Central memory CD4-positive, alpha-beta T cell (primary cell): ENCODE measurements at places on chromosomes 5 and 9.

DNA sequence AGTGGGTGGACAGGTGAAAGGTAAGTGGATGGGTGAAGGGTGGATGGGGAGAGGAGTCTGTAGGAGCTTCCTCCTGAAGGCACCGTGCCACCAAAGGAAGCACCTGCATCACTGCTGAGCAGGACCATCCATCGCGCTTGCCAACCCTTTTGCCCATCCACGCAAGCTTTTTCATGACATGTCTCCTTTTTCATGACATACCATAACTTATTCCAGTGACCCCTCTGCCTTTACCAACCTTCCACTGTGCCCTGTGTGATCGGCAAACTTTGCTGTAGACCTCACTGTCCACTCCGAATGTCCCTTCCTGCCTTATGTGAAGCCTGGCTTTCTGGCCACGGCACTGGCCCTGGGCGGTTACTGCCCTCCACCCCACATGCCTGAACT lies 13.4 kb downstream of the FLT4 start:
- DNase-seq: no peak

DNA sequence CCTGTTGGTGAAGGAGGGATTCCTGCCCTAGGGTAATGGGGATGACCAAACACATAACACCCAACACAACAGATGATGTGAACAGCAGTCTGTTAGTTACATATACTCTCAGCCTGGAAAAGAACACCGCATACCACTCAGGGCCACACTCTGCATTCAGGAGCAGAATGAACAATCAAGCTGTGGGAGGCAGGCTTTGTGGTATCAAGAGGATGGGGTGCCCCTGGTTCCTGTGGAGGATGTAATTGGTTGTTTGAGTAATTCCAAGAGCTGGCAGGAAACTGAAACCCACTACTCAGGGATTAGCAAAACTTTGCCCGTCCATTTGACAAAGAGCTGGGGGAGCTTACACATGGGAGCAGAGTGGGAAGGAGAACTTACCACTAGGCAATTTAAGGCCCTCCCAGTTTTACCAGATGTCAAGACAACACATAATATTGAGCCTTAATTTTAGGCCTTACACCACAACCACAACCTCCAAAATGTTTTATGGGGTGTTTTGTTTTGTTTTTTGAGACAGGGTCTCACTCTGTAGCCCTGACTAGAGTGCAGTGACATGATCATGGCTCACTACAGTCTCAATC lies 15.6 kb upstream of the PRKAA1 start:
- DNase-seq: no peak

GRCh38 chr9:89410641-89411350 lies 87.1 kb downstream of the SEMA4D start:
- peak; percentile 33 for DNase-seq

DNA sequence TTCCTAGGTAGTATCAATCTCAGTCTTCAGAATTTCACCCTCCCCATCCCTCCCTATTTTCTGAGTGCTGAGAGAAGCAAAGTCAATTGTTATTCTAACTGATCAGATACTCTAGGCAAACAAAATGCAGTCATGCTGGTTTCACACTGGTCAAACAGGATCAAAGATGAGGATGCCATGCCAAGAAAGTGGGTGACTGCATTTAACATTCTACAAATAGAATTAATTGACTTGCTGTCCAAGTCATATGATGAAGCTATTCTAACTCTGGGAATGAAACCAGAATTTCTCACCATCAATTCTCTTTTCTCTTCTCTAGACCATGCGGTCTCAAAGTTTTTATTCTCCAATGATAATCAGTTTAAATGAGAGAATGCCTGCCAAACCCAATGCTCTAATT lies 112.5 kb downstream of the CTNND2 start:
- DNase-seq: no peak

GRCh38 chr9:98247831-98248657 lies 7.4 kb downstream of the TBC1D2 start:
- DNase-seq: no peak

DNA sequence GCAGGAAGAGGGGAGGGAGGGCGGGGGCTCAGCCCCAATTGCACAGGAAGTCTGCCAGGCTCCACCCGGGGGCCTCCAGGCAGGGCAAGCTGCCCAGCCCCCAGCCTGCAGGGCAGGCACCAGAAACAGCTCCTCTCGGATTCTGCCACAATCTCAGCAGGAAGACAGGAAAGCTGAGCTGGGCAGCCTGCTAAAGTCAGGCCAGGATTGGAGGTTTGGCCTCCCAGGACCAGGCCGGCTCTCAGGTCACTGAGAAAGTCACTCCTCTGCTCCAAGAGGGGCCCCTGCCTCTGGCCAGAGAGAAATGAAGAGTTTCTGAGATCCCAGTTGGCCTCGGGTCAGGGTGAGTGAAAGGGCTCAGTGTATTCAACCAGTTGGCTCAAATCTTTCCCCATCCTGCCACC lies 54.6 kb upstream of the STXBP1 start:
- DNase-seq: no peak

- DNase-seq: no peak
These were observed 301.5 kb downstream of the EPB41L4A start for GRCh38 chr5:112117551-112117950.

GRCh38 chr9:120567874-120568273 lies 12.1 kb downstream of the CDK5RAP2 start:
- no peak for DNase-seq

- DNase-seq: no peak
These were observed 155.1 kb upstream of the DMRT1 start for GRCh38 chr9:686321-686813.

DNA sequence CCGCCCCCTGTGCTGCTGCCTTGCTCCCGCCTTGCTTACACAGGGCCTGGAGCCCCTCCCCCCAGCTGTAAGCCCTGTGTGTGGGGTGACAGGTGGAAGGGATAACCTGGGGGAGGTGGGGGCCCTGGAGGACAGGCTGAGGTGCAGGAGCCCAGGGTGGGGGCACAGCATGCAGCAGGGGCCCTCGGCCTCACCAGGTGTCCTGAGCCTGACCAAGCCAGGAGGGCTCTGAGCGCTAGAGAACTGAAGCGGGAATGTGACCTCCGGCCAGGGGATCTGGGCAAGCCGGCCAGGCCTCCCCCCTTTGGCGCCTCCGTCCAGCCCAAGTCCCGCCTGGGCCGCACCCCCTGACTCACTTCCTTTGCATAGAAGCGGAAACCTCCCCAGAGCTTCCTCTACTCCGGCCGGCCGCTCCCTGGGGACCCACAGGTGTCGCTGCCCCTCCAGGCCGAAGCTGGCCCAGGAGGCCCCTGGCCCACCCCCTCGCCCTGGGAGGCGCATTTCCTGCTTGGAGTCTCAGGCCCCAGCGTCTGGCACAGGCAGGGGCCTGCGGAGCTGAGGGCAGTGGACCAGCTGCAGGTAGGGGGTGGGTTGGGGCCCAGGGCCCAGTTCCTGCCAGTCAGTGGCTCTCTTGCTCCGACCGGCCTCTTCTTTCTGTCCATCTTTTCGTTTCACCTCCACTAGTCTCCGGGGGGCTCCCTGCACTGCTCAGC lies at the start of gene TOR4A:
Gene TOR4A, plus strand, starts transcription at position 398 of the 713 bp plus-strand sequence. CDS start 964 bp downstream, outside the sequence.
- no peak for DNase-seq

GRCh38 chr5:33277061-33277650 lies 163.6 kb upstream of the TARS1 start:
- DNase-seq: no peak

GRCh38 chr5:53170746-53171349 lies 61.3 kb upstream of the MOCS2 start:
- peak; percentile 3 for DNase-seq

- no peak for DNase-seq
These were observed 9.4 kb downstream of the TOR1B start for GRCh38 chr9:129812385-129812784.

DNA sequence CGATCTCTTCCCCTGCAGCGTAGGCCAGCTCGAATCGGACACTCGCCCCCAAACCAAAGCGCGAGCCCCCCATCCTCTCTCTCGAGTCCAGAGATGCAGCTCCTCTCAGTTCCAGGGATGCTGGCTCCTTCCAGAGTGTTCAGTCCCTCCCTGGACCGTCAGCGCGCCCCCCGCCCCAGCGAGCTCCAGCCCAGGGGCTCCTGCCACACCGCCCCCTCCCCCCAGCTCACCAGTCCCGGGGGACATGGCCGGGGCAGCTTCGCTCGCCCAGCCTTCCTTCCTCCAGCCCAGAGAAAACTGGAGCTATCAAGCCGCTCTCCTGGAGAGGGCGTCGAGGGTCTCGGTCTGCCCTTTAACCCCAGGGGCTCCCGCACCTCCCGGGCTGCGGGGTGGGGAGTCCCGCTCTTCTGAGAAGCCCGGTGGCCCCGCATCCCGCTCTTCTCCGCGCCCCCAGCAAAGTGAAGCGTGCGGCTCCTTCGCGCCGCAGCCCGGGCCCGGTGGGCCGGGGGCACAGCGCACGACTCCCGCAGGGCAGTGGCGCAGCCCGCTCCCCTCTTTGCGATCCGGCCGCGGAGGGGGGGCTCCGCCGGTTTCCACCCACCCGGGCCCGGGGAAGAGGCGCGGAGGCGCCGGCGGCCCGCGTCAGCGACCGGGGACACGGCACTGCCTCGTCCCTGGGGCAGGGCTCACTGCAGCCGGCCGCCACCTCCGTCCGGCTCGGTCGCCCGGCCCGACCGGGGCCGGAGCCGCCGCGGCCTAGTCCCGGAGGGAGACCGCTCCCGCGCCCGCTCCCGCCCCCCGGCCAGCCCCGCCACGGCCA lies 587 bp downstream of the MIER3 start:
- peak; percentile 3 for DNase-seq

- no peak for DNase-seq
These were observed 253.9 kb downstream of the SH3GL2 start for GRCh38 chr9:17832812-17833211.

- DNase-seq: no peak
These were observed 55.8 kb downstream of the ENTREP1 start for GRCh38 chr9:69380811-69381210.

GRCh38 chr5:121963392-121963791 lies 1.6 kb downstream of the SRFBP1 start:
- DNase-seq: no peak

- no peak for DNase-seq
These were observed 138.2 kb downstream of the NSG2 start for GRCh38 chr5:174183701-174184100.

- no peak for DNase-seq
These were observed 32.0 kb downstream of the MACROH2A1 start for GRCh38 chr5:135367076-135367475.

DNA sequence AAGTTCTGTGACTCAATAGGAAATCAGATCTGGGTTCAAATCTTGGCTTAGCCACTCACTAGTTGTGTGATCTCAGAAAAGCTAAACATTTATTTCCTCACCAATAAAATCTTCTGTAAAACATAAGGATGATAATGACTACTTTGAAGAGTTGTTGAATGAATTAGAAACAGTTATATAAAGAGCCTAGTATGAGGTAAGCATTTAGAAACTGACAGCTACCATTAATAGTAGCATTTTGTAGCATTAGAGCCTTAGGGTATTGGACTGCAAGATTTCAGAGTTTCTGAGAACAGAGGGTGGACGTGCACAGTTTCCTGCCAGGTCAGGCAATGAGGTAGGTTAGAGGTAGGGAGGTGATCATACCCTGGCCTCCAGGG lies 293.2 kb downstream of the CWC27 start:
- DNase-seq: no peak

GRCh38 chr9:116596646-116597045 lies 90.5 kb upstream of the TRIM32 start:
- DNase-seq: no peak

- no peak for DNase-seq
These were observed 9.6 kb upstream of the CATSPER3 start for GRCh38 chr5:134957920-134958608.

DNA sequence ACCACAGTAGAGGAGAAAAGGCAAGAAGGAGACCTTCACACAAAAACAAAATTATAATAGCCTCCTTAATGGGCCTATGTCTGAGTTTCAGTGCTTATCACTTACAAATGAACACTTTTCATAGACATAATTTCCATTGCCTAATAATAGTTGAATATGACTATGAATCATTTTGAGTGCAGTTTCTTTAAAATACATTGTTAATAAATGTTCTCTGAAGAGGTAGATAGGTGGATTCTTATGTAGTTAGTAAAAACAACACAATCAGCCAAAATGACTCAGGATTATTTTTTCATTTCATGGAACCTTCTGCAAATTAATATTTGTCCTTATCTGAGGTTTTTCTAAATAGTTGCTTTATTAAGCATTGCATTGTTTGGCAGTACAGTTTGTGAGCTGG lies 45.6 kb downstream of the DAPK1 start:
- no peak for DNase-seq

- no peak for DNase-seq
These were observed 45.2 kb upstream of the NEURL1B start for GRCh38 chr5:172595596-172596455.

- no peak for DNase-seq
These were observed 173.8 kb downstream of the AUH start for GRCh38 chr9:91187965-91188344.

DNA sequence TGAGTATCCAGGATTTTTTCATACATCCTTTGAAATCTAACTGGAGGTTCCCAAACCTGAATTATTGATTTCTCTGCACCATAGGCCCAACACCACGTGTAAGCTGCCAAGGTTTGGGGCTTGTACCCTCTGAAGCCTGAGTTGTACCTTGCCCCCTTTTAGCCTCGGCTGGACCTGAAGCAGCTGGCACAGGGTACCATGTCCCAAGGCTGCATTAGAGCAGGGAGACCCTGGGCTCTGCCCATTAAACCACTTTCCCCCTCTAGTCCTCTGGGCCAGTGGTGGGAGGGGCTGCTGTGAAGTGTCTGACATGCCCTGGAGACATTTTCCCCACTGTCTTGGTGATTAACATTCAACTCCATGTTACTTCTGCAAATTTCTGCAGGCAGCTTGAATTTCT lies 532.9 kb upstream of the NUDT12 start:
- no peak for DNase-seq

DNA sequence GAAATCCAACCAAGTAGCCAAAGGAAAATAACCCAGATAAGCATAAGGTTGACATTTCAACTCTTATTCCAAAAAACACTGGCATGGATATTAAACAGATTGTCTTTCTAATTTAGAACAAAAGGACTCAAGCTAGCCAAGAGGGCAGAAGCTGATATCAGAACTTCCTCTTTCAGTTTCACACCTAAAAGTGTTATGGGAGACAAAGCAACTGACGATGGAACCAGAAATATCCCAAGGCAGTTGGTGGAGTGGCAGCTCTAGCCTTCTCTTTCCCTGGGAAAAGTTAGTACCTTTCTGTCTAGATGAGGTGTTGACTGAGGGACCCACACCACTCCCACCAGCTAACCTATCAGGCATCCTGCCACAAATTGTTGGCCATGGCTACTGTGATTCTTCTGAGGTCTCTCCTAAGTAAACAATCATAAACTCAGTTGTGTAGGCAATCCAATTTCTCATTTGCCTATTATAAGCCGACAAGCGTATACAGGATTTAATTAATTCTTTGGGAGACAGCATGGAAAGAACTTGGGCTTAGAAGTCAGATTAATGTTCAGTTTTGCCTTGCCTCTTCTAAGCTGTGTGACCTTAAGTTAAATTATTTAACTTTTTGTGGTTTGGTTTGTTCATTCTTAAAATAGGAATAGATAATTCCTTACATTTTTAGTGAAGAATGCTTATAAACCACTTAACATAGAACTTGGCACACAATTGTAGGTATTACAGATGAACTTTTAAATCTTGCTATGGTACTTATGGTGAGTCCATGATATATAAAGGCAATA lies 110.9 kb upstream of the ADAMTSL1 start:
- DNase-seq: no peak
